ENCODE measurements at places on chromosomes 6 and 20. TPM values are rescaled to one million over a fixed set of nuclear protein-coding genes. Genes with fewer than 3 reads are reported as not detected.
A peak's percentile ranks its signal among the peaks of the same experiment; 100 is the strongest.

- H3K27me3 ChIP-seq, result no peaks in the 10 kb centered on the region
- DNase-seq, result peak; percentile 83
- no peaks in the 10 kb centered on the region for H3K36me3 ChIP-seq
- H3K4me1 ChIP-seq, result peaks cover 79% of the 10 kb centered on the region
- peak overlapping the region; percentile 64 for H3K27ac ChIP-seq
Observed at GRCh38 chr6:44049989-44050871, 77.0 kb downstream of the MRPL14 start.

Gene SLC22A3
- 49.4 TPM for total RNA-seq

- no peaks in the 10 kb centered on the region for H3K36me3 ChIP-seq
- DNase-seq, result no peak
- H3K27ac ChIP-seq, result no peak overlapping the region
Observed at GRCh38 chr6:16669227-16669626, 92.0 kb downstream of the ATXN1 start.

DNA sequence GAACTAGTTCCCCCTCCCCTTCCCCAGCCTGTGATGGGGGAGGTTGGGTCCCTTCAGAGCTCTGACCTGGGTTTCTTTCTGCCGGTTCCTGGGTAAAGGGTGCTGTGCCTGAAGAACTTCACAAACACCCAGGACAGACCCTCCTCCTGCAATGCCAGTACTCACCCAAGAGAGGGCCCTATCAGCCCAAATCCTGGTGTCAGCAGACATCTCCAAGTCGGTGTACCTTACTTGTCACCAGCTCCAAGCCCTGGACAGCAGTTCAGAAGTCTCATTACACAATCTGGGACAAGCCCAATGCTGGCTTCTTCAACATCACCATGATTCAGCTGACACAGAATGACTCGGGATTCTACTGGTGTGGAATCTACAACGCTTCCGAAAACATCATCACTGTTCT is 467 bp downstream of the TREML4 start:
- H3K27ac ChIP-seq, result no peak overlapping the region
- no peak for DNase-seq
- H3K27me3 ChIP-seq, result peaks cover 2% of the 10 kb centered on the region
- no peaks in the 10 kb centered on the region for H3K36me3 ChIP-seq
- H3K4me3 ChIP-seq, result no peak overlapping the region

- no peaks in the 10 kb centered on the region for H3K4me1 ChIP-seq
- no peak for DNase-seq
- H3K27ac ChIP-seq, result no peak overlapping the region
- H3K27me3 ChIP-seq, result no peaks in the 10 kb centered on the region
Observed at GRCh38 chr6:126643352-126643751, 303.4 kb downstream of the CENPW start.

Gene MUC22
- not detected for total RNA-seq

DNA sequence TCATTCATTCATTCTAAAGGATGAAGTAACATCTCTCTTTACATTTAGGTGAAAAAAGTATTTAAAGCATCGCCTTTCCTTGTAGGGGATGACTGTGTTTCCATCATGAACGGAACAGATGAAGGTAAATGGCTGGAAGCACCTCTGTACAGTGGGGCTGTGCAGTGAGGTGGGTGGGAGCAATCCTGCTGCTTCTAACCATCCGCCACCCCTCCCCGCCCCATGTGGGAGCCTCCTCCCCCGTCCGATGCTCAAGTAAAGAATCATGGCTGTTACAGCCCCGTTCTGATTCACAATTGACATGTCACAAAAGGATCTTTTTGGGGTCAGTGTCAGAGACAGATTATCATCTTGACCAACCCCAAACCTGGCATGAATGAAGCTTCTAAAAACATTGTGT is 19.3 kb downstream of the ENTPD6 start:
- H3K36me3 ChIP-seq, result peaks cover 81% of the 10 kb centered on the region
- no peak overlapping the region for H3K27ac ChIP-seq
- H3K4me3 ChIP-seq, result no peak overlapping the region
- no peaks in the 10 kb centered on the region for H3K4me1 ChIP-seq
- DNase-seq, result no peak

- DNase-seq, result no peak
- H3K4me3 ChIP-seq, result no peak overlapping the region
- no peaks in the 10 kb centered on the region for H3K4me1 ChIP-seq
- no peaks in the 10 kb centered on the region for H3K27me3 ChIP-seq
- H3K36me3 ChIP-seq, result no peaks in the 10 kb centered on the region
Observed at GRCh38 chr6:42190554-42191183, 4.1 kb downstream of the GUCA1B start.

Gene PARD6B
- total RNA-seq, result 11.3 TPM

GRCh38 chr20:44089987-44090674 is 96.9 kb downstream of the JPH2 start:
- peaks cover 12% of the 10 kb centered on the region for H3K4me1 ChIP-seq
- no peak for DNase-seq
- no peak overlapping the region for H3K27ac ChIP-seq
- H3K27me3 ChIP-seq, result no peaks in the 10 kb centered on the region

- H3K36me3 ChIP-seq, result no peaks in the 10 kb centered on the region
- H3K4me3 ChIP-seq, result no peak overlapping the region
Observed at GRCh38 chr6:53432318-53433161, 83.8 kb upstream of the ELOVL5 start.

GRCh38 chr20:17874271-17875105 is 94.1 kb downstream of the SNX5 start:
- no peaks in the 10 kb centered on the region for H3K27me3 ChIP-seq
- H3K27ac ChIP-seq, result peak overlapping the region; percentile 75
- H3K36me3 ChIP-seq, result no peaks in the 10 kb centered on the region
- no peak for DNase-seq
- H3K4me1 ChIP-seq, result peaks cover 36% of the 10 kb centered on the region
- no peak overlapping the region for H3K4me3 ChIP-seq

DNA sequence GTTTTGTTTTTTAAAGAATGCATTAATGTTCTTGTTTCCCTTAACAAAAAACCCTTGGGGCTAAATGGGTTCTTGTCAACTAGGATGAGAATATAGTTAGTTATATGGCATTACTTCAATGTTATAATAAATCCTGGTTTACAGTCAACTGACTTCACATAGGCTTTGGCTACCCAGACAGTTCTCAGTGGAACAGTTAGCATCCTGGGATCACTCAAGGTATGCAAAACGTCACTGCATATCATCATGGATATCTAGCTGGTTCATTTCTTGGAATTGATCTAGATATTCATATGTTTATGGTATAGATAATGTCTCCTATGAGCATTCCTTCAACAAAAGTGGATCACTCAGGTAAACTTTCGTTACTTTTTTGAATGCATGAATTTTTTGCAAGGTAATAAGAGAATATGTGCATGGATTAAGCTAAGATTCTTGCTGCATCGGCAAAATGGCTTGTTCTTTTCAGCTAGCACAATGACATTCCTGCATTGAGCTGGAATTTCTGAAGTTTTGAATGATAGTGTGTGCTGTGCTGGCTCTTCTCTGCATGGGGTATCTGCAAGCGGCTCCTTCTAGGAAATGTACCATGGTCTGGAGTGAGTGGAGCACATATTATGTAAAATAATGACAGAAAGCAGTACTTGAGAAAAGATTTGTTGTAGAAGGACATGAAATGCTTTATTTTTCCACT is 138.9 kb downstream of the ADGRG6 start:
- no peaks in the 10 kb centered on the region for H3K4me1 ChIP-seq
- H3K27me3 ChIP-seq, result no peaks in the 10 kb centered on the region
- H3K36me3 ChIP-seq, result no peaks in the 10 kb centered on the region
- DNase-seq, result no peak
- no peak overlapping the region for H3K4me3 ChIP-seq

Gene SLC22A2
- total RNA-seq, result 39.2 TPM

- no peaks in the 10 kb centered on the region for H3K4me1 ChIP-seq
- H3K4me3 ChIP-seq, result no peak overlapping the region
- no peaks in the 10 kb centered on the region for H3K36me3 ChIP-seq
- no peak overlapping the region for H3K27ac ChIP-seq
- H3K27me3 ChIP-seq, result no peaks in the 10 kb centered on the region
- DNase-seq, result no peak
Observed at GRCh38 chr6:53811082-53811481, 16.3 kb downstream of the LRRC1 start.

- no peaks in the 10 kb centered on the region for H3K4me1 ChIP-seq
- no peak for DNase-seq
- no peak overlapping the region for H3K27ac ChIP-seq
- no peak overlapping the region for H3K4me3 ChIP-seq
Observed at GRCh38 chr6:97450087-97450486, 167.1 kb upstream of the MMS22L start.

Gene DLL1
- total RNA-seq, result 12.9 TPM
